Thoracic aorta (tissue), 2 donors: ENCODE measurements at places on chromosomes 5 and 9.

- no peak for DNase-seq
These were observed 40.2 kb upstream of the RAB3C start for GRCh38 chr5:58542709-58543108.

DNA sequence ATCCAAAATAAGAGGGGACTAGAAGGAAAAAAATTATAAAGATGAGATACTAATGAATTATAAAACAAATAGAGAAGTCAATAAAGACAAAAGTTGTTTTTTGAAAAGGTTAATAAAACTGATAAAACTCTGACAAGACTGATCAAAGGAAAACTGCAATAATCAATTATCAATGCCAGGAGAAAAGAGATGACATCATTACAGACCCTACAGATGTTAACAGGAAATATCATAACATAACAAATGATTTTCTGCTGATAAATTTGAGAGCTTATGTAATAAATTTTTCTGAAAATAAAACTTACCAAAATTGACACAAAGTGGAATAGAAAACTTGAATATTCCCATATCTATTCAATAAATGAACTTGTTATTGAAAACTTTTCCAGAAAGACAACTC lies 34.3 kb upstream of the CEP72 start:
- DNase-seq = no peak

DNA sequence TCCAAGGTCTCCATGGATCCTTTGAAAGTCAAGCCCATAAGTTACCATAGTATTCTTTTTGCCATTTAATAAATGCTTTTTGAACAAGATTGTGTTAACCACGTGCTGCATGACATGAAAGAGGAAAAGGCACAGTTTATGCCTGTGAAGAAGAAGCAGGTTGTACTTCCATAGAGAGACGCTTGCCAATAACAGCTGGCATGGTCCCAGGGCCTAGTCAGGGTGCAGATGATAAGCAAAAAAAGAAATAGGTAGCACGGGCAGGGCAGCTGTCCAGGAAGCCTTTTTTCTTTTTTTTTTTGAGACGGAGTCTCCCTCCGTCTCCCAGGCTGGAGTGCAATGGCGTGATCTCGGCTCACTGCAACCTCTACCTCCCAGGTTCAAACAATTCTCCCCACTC lies 71.8 kb upstream of the CLINT1 start:
- DNase-seq = no peak

- no peak for DNase-seq
These were observed 41.3 kb upstream of the RASGEF1C start for GRCh38 chr5:180250329-180250728.

DNA sequence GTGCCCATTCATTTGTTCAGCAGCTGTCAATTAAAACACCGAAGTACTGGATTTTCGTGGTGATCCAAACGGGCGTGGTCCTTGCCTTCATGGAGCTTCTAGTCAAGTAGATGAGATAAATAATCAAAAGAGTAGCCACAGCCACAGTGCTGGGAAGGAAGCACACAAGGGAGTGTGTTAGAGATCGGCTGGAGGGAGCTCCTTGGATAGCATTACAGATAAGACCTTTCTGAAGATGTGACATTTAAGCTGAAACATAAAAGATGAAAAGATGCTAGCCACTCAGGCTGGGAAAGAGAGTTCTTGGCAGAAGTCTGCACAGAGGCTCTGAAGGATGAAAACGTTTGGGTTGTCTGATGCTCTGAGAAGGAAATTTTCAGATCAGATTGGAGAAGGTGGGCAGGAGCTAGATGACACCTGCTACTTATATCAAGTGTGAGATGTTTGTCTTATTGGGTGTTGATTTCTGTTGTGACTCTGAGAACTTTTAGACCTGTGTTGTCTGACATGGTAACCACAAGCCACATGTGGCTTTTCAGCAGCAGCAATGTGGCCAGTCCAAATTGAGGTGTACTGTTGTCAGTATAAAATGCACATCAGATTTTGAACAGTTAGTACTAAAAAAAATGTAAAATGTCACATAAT lies 123.9 kb downstream of the TLE4 start:
- no peak for DNase-seq

DNA sequence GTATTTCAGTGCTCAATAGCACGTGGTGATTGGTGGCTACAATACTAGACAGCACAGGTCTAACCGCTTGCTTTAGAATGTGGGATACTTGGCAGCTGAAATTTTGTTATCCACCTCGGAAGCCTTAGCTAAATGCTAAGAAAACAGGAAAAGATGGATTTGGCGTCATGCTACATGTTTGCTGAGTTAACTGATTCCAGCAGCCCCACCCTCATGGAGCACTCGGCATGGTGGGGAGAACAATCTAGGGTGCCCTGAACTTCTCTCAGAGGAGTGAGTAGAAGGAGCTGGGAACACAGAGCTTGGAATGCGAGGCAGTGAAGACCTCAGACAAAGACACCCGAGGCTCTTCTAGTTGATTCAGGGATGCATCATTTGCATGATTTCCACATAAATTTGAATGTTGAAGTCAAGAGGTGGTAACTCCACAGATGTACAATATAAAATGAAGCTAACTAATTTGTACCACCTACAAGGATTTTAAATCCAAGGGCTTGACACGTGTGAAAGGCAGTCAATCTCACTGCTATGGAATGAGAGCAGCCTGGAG lies 145.1 kb upstream of the FSTL4 start:
- DNase-seq = no peak

- no peak for DNase-seq
These were observed 37.4 kb downstream of the EFNA5 start for GRCh38 chr5:107633171-107633901.

- no peak for DNase-seq
These were observed 20.0 kb upstream of the FAM120AOS start for GRCh38 chr9:93473411-93473810.

DNA sequence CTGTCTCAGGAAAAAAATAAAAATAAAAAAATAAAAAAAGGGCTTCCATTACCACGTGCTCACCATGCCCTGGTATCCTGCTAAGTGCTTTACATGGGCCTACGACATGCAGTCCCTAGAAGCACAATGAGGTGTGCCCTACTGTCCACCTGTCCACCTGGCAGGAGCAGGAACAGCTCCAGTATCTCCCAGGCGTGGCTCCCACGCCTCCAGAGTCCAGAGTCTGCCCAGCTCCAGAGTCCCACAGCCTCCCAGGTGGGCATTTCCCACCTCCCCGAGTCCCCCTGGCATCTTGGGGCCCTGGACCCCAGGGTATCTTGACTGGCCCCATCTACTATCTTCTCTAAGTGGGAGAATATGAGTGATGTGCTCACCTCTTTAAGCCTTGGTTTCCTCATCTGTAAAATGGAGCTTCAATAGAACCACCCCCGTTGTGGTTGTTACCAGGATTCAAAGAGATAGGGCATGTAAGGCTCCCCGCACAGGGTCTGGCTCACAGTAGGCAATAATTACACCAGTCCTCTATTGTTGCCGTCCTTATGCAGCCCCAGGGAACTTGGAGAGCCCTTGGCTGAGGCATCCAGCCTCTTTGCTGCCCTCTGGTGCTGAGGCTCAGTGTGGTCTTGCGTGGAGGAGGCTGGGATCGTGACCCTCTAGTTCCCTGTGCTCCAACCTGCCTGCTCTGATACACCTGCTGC lies 8.9 kb downstream of the CXCL14 start:
- no peak for DNase-seq

DNA sequence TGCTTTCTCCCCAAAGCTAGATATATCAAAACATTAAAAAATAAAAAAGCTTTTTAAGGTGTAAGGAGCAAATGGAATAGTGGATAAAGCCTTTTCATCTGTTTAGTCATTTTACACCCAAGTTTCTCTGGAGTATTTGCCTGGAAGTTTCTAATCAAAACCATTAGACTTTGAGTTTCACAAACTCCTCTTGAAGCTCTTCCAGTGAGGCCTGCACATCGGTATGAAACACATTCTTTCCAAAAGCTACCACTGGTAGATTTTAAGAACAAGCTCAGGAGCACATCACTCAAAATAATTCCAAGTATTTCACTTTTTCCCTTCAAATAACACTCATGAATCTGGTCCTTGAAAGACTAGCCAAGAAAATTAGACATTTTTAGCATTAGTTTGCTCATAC lies 5.7 kb downstream of the TRIM52 start:
- DNase-seq = no peak

- no peak for DNase-seq
These were observed 31.7 kb downstream of the BASP1 start for GRCh38 chr5:17249029-17249634.

GRCh38 chr5:85849411-85849810 lies 768.3 kb upstream of the COX7C start:
- no peak for DNase-seq

DNA sequence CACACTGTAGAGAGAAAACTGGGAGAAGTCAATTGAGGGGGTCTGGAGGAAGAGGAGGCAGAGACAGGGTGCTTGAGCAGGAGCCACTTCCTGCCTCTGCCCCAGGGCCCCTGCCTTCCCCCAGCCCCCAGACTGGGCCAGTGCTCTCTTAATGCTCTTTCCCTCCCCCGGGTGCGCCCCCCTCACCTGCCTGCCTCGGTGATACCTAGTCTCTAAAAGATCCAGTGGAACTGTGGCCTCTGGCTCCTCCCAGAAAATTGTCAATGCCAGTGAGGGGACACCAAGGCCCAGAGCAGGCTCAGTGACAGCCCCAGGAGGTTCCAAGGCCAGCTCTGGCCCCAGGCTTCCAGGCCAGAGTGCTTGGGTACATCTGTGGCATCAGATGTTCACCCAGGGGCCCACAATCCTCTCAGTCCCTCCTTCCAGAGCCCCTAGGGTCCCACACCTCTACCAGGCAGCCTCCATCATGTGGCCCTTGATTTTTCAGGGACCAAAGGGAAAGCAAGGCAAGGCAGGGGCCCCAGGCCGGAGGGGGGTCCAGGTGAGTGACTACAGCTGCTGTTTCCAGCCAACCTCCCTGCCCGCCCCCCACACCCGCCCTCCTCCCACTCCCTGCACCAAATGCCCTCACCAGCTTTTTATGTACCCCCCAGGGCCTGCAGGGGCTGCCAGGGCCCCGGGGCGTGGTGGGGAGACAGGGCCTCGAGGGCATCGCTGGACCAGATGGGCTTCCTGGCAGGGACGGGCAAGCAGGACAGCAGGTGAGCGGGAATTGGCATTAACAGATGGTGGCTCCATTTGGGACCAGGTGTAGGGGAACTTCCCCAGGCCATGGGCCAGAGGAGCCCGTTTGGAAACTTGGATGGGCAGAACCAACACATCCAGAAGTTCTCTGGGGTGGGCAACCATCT lies 33.1 kb upstream of the ORM1 start:
- no peak for DNase-seq

DNA sequence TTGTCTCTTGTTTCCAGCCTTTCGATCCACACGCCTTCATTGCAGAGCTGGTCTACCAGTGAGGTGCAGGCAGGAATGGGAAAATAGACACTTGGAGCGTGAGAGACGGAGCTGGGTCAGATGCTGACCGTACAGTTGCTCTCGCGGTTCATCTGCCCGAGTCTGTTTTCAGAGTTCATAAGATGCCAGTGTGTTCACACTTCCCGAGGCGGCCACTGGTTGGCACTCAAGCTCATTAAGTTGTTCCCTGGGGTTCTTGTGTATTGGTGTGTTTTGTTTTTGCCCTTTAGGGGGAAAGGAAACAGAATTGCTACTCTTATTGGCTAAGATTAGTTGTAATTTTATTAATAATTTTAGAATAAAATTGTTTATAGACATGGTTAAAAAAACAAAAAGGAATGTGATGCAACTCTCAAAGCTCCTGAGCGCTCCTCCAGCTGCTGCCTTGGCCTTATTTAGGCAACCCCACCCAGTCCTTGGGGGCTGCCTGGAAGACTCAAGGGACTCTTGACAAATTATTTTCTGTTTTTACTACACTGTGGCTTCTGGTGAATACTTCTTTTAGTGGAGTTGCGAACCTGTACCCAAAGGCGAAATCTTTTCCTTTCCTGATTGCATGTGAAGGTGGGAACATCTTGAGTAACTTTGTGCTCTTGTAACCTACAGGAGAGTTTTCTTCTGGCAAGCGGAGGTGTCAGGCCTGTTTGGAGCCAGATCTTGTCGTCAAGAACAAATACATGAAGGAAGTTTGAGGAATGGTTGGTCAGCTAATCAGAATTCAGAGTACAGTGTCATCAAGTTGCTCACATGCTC lies 146.1 kb downstream of the MAST4 start:
- no peak for DNase-seq

DNA sequence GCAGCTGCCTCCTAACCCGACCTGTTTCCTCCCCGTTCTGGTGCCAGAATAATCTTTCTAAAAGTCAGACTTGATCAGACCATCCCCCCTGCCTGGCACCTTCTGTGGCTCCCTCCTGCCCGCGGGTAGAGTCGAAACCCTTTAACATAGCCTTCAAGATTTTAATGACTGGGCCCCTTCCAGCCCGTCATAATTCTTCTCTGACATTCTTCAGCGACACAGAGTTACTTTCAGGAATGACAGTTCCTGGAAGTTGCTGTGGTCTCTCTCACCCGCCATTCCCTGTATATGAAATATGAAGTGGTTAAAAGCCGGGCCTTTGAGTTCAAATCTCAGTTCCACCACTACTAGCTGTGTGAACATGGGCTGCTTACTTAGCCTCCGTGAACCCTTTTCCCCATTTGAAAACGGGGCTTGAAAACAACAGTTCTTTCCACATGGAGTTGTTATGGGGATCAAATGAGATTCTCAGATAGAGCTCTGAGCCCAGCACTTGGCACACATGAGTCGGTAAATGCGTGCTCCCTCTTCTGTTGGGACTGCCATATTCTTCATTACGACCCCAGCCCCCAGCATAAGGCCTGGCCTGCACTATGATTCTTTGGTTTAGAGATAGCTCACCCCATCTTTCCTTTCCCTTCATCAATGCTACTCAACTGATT lies 737 bp downstream of the NANS start:
- no peak for DNase-seq

- no peak for DNase-seq
These were observed 51.5 kb upstream of the SH3PXD2B start for GRCh38 chr5:172505845-172506244.

DNA sequence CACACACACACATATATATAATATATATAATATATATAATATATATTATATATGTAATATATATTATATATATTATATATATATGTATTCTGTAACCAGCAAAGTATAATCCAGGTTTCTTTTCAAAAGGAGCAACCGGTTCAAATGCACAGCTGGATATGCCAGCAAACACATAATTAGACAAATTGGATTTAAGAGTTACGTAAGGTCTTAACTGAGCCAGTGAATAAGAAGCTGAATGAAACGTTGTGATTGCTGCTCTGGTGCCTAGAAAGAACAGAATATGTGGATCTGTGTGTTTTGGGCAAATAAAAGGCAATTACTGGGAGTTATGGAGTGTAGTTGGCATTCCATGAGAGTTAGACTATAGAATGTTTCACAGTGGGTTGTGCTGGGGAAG lies 178.1 kb downstream of the SLF1 start:
- no peak for DNase-seq

GRCh38 chr5:39461007-39461682 lies 36.4 kb upstream of the DAB2 start:
- DNase-seq = no peak
